ENCODE measurements at places on chromosomes 2 and 18.

GRCh38 chr2:215428060-215428910, 7.6 kb downstream of the FN1 start:
- no peak for DNase-seq

DNA sequence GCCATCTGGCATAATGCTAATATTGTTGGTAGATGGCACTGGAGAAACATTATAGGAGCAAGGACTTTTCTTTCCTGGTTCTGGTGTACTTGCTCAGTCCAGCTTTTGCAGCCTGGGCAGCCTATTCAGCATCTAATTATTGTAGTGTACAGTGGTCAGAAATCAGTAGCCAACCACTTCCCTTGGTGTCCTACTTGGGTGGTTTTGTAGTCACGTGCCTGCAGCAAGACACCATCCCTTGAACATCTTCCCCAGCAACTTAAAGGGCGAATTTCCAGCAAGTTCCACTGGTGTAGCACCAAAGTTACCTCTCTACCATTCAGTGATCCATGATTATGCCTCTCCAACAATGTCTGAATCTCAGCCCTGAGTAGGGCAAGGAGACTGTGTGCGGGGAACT, 557.6 kb downstream of the SATB2 start:
- no peak for DNase-seq

GRCh38 chr2:241011296-241011600, 12.8 kb downstream of the SNED1 start:
- no peak for DNase-seq

- DNase-seq, result no peak
These were observed 164.6 kb downstream of the TPO start for GRCh38 chr2:1577846-1578245.

DNA sequence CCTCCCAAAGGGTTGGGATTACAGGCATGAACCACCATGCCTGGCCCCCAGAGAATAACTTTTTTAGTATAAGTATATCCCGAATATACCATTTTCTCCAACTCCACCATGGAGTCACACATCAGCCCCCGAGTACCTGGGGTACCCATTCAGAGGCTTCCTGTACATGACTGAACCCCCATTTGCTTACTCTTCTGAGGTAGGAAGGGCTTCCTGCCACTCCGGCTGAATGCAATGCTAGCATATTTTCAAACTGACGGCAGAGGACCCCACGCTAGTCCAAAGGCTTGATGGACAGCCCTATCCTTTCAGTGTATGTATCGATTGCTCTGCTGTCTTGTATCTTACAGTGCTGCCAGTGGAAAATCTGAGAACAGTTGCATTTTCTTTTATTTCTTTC, 220.6 kb upstream of the SH3BP4 start:
- no peak for DNase-seq

- DNase-seq, result no peak
These were observed 667 bp upstream of the SCYGR4 start for GRCh38 chr2:227616631-227617030.

DNA sequence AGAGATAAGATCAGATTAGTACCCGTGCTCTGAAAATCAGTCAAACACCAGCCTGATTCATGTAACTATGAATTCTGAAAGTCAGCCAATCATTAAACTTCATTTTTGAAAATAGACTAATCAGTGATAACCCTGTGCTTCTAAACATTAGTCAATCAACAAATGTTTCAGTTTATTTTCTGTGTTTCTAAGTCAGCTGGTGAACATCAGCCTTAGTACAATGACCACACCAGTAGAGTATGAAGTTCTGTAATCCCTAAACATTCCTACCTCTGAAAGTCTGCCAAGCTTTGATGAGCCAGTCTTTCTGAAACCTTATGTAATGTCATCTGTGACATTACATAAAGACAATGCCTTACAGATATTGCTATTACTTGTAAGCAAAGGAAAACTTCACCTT, 807.4 kb upstream of the CRIM1 start:
- no peak for DNase-seq

DNA sequence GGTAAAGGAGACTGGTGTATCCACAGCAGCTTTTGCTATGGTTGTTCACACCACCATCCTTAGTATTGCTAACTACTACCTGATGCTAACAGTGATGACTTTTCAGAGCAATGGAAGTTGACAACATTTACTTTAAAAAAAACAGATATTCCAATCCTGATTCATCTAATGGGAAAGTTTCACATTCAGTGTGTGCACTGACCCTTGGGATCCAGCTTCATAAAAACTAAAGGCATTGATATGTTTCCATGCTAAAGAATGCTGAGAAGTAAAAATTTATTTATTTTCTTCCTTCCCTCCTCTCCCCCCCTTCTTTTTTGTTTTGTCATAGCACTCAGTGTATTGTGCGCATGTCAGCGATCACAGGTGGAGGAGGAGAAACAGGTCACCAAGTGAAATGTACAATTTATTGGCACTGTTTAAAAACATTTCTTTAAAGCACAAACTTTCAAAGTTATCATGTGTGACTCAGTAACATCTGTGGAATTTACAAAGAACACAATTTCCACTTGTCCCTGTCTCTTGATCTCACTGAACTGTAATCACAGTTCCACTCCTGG, 229.9 kb downstream of the ALK start:
- DNase-seq, result no peak

DNA sequence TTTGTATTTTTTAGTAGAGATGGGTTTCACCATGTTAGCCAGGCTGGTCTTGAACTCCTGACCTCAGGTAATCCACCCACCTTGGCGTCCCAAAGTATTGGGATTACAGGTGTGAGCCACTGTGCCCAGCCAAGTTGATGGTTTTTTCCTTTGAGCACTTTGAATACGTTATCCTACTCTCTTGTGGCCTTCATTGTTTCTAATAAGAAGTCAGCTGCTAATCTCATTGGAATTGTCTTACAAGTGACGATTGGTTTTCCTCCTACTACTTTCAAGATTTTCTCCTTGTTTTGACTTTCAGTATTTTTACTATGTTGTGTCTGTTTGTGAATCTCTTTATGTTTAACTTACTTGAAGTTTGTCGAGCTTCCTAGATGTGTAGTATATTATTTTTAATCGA, 88.5 kb downstream of the TMEM200C start:
- DNase-seq, result no peak

- DNase-seq, result no peak
These were observed 42.4 kb downstream of the SLC14A2 start for GRCh38 chr18:45657357-45658335.

- no peak for DNase-seq
These were observed 36.4 kb downstream of the PKDCC start for GRCh38 chr2:42084231-42084671.

GRCh38 chr2:241882091-241882625, 12.6 kb downstream of the RTP5 start:
- no peak for DNase-seq

DNA sequence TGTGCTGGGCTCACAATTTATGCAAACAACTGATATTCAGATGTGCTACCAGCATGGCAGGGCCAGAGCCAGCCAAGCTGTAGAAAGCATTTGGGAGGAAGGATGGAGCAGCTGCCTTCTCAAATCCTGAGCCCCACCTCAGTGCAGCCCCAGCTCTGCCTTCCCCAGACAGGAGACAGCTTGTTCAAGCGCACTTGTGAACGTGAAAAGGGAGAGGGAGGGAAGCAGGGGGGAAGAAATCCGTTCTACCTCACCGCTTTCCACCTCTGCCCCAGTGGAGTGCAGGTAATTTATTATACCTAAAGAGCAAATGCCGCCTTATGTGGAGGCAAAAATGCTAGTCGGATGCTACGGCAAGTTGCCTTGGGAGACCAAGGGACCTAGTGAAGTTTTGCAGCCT, 66.0 kb upstream of the SLC14A2 start:
- DNase-seq, result peak; percentile 25

GRCh38 chr2:18273205-18273604, 287.2 kb downstream of the RDH14 start:
- DNase-seq, result no peak

GRCh38 chr18:916562-916961, 11.9 kb downstream of the ADCYAP1 start:
- no peak for DNase-seq

GRCh38 chr2:8174641-8175257, 507.1 kb upstream of the ID2 start:
- DNase-seq, result no peak

DNA sequence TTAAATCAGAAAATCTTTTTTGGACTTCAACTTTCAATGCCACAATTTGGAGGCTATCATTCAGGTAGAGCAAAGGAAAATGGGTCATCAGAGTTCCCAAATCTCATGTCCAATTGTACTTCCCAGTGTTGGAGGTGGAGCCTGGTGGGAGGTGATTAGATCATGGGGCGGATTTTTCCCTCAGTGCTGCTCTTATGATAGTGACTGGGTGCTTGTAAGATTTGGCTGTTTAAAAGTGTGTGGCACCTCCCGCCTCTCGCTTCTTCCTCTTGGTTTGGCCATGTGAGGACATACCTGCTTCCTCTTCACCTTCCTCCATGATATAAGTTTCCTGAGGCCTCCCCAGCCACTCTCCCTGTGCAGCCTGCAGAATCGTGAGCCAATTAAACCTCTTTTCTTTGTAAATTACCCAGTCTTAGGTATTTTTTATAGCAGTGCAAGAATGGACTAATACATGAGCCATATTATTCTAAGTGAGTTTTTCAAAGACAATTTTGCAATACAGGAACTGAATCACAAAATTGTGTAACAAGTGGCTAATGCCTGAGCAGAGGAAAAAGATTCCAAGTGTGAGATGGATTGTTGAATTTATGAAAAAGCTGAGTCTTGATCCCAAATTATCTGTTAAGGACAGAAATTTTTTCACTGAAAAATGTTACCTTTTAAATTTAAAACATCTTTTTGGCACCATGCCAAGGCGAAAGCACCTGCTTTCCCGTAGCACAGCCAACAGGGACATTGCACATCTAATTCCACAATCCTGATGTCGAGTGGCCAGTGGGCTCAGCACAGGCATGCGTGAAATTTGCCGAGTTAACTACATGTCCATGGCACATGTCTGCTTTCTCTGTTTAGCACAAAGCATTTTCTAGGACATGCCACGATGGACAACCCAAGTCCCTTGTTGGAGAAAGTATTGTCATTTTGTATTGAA, 150.9 kb downstream of the COL6A3 start:
- no peak for DNase-seq

DNA sequence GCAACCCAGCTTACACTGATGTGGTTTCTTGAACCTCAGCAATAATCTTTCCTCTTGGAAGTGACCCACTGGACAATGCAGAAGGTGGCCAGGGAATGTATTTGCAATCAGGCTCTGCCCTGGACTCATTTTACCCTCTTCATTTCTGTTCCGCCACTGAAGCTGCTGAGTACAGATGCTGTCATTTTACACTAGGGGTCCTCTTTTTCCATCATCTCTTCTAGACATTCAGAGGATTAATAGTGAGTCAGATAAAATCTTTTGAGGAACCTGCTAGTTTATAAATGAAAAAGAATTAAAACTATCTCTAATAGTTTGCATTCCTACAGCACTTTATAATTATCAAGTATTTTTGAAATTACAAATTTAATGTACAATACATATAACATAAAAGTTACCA, 87.9 kb upstream of the PNPT1 start:
- DNase-seq, result no peak

DNA sequence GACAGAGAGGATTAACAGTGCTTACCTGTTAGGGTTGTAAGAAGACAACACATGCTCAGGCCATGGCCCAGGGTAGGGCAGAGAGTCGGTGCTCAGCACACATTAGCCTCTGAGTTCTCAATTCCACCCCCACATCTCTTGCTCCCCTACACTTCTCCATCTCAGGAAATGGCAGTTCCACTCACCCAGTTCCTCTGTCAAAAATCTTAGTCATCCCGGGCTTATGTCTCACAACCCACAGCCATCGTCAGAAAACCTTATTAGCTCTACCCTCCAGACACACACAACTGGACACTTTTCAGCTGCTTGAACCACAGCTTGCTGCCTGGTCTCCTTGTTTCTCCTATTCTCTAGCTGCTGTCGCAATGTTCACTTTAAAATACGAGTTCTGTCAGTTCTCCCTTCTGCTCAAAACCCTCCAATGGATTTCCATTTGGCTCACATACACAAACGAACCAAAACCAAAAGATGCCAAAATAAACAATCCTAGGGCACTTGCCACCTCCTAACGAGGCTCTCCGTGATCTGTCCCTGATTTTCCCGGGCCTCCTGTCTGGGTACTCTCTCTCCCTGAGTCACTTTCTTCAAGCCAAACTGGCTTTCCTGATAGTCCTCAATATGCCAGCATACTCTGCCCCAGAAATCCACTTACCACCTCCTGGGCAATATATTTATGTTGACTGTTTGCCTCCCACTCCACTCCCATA, 89.7 kb downstream of the KCTD1 start:
- DNase-seq, result no peak

DNA sequence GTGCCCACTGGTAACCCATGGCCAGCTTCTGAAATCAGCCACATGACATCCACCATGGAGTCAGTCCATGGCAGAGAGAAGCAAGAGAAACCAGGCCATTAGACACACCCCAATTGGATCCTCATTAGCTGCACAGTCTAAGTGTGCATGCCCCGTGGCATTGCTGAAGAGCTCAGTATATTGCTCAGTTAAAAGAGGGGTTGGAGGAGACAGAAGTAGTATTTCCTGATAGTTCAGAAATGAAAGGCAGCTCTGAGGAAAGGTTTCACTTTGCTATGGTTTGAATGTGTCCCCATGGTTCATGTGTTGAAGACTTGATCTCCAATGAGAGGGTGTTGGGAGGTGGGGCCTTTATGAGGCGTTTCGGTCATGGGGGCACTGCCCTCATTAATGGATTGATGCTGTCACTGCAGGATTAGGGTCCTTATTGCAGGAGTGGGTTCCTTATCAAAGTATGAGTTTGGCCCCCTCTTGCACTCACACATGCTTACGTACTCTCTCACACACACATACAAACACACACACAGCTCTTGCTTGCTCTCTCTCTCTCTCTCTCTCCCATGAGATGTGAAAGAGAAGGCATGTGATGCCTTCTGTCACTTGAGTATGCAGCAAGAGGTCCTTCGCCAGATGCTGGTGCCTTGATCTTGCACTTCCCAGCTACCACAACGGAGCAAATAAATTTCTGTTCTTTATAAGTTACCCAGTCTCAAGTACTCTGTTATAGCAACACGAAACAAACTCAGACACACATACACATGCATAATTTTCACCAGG, 58.0 kb downstream of the TMEM163 start:
- peak; percentile 64 for DNase-seq

GRCh38 chr2:38466409-38466808, 89.3 kb upstream of the ATL2 start:
- DNase-seq, result no peak

GRCh38 chr2:161228511-161229240, 68.4 kb downstream of the TANK start:
- DNase-seq, result no peak

GRCh38 chr2:65316072-65316471, 88.4 kb downstream of the ACTR2 start:
- DNase-seq, result no peak

- DNase-seq, result no peak
These were observed 29.9 kb upstream of the REG3A start for GRCh38 chr2:79189465-79189864.
